IPS-NIHi11 (cell line): ENCODE measurements at places on chromosomes 3 and 15.
A peak's percentile ranks its signal among the peaks of the same experiment; 100 is the strongest.

DNA sequence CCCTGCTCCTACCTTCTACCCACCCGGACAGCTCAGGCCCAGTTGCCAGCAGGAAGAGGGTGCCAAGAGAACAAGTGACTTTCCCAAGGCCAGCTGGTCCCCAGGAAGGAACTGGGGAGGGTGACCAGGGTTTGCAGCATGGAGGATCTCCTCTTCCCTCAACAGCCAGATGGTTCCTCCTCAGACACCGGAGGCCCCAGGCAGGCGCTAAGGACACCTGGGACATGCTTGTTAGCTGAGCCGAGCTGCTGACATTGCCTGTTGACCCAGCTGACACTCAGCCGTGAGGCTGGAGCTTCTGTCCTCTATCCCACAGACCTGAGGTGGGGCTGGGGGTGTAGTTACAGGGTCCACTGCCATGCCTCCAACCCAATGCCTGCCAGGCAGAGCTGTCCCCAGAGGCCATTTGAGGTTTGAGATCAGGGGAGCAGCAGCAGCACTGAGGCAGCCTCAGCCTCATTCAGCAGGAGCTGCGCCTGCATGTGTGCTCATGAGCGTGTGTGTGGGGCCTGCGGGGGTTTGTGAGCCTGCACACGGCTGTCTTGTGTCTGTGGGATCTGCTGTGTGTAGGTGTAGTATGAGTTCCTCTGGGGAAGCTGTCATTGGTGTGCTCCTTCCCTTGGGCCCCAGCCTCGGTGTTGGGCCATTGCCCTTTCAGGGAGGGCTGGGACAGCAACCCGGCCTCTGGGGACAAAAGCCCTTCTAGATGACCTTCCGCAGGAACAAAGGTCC is 7.1 kb downstream of the CPLX3 start:
- DNase-seq, result no peak

GRCh38 chr3:37862219-37862902 is 681 bp downstream of the CTDSPL start:
- DNase-seq, result peak; percentile 43

DNA sequence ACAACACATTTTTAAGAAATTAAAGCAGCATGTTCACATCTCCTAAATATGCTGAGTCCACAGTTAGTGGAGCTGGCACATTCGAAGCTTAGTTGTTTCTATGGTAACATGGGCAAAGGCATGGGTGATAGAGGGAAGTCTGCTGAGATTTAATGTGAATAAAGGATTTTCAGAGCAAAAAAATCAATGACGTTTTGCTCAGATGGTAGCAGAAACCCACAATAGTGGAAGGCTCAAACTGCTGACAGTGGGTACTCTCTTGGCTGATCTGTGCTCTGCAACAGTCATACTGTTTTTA is 795.1 kb upstream of the ARPP21 start:
- DNase-seq, result no peak

DNA sequence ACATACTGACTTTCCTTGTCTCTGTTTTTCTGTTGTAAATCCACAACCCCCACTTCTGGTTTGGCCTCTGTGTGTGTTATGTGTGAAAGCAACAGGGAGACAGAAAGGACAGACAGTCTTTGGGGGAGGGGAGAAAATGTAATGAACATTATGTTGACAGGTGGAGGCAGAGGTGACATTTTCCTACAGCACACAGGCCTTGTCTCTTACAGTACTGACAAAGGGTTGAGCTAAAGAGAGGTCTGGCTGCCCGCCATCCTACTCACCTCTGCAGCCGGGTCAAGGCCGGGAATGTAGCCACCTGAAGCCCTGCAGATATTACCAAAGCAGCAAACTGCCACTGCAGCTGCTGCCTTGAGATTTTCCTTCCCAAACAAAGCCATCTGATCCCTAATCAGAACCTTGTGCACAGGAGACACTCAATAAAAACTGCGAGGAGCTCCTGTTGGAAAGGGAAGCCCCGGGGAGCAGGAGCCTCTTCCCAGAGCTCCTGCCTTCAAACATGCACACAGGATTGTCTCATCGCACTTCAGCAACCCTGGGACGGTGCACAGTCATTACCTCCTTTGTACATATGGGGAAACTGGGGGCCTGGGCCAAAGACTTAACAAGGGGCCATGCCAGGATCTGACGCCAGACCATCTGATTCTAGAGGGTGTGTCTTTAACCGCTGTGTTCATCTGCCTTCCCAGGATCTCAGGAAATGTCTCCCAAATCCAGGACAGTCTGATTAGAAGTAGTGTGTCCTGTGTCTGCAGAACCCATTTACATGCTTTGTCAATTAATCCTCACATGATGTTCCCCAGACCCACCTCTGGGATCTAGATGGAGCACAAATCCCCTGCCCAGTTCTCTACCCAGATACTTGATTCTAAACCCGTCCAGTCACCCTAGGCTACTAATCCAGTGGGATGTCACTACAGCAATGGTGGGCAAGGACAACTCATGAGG is 14.2 kb downstream of the MYO5C start:
- no peak for DNase-seq

GRCh38 chr15:99845009-99845408 is 111.8 kb upstream of the LYSMD4 start:
- no peak for DNase-seq

DNA sequence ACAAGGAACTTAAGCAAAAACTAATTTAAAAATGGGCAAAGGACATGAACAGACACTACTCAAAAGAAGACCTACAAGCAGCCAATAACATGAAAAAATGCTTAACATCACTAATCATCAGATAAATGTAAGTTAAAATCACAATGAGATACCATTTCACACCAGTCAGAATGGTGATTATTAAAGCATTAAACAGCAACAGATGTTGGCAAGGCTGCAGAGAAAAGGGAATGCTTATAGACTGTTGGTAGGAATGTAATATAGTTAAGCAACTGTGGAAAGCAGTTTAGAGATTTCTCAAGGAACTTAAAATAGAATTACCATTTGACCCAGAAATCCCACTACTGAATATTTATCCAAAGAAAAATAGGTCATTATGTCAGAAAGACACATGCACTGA is 482.2 kb downstream of the SQOR start:
- no peak for DNase-seq

DNA sequence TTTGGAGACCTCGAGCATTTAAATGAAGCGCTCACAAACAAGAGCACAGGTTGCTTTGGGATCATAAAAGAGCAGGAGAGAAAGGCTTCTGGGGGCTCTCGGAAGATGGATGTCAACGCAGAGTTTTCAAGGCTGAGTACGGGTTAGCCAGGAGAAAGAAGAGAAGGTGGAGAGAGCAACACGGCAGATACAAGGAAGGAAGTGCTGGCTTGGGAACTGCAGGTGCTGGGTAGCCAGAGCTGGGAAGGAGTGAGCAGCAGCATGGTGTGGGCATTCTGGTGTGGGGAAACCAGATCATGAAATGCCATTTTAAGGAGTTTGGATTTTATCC is 580 bp upstream of the RUBCN start:
- DNase-seq, result no peak

GRCh38 chr3:165459111-165459510 is 262.9 kb upstream of the SLITRK3 start:
- no peak for DNase-seq

DNA sequence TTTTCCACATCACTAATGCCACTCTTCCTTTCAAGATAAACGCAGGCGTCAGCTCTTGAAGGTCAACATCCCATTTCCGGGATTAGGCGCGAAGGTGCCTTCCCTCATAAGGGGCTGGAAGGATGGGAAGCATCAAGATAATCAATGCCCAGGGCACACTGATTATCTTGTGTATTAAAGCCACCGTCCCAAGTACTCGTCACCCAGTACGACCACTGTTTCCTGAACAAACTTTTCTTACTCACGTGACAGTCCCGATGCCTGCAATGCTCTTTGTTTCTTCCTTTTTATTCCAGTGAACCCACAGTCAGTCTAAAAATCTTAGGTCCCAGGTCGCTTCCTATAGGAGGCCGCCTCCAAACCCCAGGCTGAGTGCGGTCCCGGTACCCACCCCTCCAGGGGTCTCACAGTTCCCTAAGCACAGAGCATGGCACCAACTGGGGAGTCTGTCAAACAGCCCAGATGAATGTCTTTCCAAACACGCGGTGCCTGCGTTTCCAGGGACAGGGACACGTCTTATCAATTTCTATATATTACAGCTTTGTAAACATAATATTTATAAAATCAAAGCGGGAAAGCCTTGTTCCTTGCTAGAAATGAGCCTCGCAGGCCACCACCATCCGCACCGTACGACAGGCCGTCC is 589 bp downstream of the ANAPC13 start:
- DNase-seq, result peak; percentile 28

- peak; percentile 79 for DNase-seq
Observed at GRCh38 chr15:75648156-75649000, 666 bp downstream of the SNX33 start.

DNA sequence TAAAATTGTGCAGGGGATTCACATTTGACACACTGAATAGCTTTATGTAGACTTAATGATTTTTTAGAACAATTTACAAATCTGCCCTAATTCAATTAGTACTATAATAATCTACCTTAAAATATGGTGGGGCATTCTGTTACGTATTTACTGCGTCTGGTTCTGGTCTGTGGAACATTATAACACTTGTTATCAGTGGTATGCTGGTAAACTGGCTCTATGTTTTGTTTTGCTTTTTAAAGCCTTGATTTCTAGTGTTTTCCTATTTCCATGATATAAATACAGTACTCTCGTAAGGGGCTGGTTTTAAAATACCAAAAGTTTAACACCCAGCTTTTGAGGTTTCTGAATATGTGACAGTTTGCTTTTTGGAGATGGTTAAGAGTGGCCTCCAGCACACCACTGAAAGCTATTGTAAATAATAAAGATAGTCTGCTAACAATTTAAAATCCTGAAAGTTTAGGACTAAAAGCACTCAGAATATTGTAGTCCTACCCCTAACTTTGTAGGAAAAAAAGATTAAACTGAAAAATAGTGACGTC is 65.6 kb upstream of the CD47 start:
- DNase-seq, result no peak

DNA sequence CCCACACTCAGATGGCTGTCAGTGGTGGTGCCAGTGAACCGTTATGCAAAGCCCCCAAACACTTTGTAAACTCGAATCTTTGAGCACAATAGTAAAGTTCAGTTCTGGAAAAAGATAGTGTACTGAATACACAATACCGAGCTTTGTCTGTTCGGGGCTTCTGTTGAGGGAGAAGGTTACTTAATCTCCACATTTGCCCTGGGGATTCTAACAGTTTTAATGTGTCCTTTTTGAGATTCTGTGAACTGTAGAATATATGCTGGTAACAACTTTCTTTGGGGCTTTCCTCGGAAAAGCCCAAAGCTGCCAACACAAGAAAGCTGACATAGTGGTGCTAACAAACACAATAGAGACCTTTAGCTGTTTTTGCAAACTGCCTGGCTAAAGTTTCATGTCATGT is 686.5 kb downstream of the ROBO1 start:
- DNase-seq, result no peak

GRCh38 chr3:29324180-29324651 is 43.3 kb downstream of the RBMS3 start:
- DNase-seq, result no peak

DNA sequence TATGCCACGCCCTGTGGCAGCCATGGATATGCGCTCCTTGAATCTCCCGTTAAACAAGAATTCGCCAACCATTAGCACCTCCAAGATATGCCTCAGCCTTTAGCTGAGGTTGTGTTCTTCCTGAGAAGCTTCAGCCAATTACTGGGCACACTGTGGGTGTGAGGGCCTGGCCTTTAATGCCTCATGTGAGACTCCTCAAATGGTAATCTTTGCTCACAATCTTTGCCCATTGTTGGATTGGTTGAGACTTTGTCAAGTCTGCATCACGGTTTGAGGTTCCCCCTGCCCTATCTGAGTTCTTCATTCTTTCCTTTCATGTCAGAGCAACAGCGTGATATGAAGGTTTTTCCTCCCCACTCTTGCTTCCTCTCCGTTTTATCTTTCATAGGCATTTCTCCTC is 108.1 kb upstream of the CCDC54 start:
- no peak for DNase-seq

DNA sequence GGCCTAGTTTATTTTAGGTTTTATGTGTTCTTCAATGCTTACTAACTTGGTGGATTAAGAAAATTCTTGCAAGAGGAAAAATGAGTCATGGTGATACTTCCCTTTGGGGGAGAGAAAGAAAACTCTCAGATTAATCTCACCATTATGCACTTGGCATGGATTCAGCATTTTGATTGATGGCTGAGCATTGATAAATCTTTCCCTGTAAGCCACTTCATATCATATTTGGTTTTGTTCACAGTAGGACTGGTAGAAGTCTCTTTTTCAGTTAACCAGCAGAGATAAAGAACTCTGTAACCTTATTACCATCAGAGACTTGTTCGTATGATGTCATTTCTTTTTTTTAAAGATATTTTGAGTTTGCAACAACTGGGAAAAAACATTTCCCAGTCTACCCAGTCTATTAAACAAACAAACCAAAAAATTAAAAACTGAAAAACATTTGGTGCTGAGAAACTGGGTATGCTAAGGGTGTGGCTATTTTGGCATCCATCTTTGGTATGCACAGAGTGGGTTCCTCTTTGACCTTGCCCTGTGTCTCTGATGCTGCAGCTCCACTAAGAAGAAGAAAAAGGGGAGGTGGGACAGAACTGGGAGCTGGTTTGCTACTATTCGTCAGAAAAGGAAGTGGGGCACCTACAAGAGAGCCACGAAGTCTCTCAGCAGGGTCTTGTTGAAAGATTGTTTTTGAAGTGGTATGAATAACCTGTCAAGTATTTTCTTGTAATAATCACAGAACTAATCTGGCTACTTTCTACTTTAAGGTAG is 17.2 kb downstream of the TMOD3 start:
- DNase-seq, result no peak

- DNase-seq, result no peak
Observed at GRCh38 chr3:69141313-69141712, 18.9 kb upstream of the LMOD3 start.

DNA sequence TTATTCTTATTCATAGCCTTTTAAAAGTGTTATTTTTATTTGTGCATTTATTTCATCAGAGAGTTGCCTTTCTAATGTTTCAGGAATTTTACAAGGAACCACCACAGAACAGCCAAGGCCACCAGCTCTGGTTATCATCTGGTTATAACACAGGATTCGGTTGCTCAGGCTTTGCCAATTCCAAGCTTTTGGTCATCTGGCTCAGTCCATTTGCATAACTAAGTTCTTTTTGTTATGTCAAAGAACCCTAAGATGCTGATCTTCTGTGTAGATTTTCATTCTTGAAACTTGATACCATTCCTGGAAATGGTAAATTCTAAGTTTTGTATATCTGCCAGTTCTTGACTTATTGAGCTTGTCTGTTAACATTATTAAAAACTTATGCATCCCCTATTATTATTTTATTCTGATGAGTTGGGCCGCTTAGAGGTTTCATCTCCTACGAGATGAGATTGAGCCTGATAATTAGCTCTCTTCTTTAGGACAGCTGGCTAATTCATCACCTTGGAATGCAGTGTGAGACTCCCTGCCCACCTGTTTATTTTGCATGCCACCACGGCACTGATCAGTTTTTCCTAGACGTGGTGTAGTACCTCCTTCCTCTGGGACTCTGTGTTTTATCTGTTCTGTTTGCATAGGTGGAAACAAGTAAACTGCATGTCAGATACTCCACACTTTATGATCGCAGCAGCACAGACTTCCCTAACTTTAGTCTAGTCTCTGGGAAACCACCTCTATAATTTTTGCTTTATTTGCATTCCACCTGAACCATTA is 264.8 kb downstream of the SLCO3A1 start:
- no peak for DNase-seq
